SK-N-SH (cell line): ENCODE measurements at places on chromosomes 6 and 20. TPM values are rescaled to one million over a fixed set of nuclear protein-coding genes. Genes with fewer than 3 reads are reported as not detected.

The CDH4 gene
- polyA plus RNA-seq, result not detected in 2 replicates

The PKHD1 gene
- under 0.01 TPM in 1 of 2 replicates, not detected in the other for polyA plus RNA-seq

DNA sequence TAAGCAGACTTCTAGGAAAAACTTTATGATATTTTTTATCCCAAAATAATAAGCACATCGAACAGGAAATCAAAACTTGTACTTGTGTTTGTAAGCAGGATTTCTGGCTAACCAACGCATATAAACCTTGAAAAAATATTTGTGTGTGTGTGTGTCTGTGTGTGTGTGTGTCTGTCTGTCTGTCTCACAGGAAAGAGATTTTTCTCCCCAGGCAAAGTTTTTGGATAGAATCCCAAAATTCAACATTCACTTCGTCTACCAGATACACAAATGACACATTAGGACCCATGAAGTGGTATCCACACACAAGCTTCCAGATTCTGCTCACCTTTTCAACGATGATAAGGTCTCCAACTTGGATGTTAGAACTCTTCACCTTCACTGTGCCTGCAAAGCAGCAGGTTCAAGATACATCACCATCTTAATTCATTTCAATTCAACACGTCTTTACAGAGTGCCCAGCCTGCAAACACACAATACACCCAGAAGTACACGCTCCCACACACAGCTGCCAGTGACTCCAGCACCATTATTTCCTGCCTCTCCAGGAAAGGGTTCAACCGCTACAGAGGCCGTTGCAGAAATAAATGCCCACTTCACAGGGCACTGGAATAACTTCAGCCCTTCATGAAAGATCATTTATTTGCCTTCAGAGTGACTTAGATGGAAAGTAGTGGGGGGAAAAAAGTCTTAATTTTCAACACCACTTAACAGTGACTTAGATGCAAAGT, 70.9 kb downstream of the ATP9A start:
- no peaks in the 10 kb centered on the region for H3K36me3 ChIP-seq
- no peak overlapping the region for H3K4me3 ChIP-seq
- H3K27ac ChIP-seq, result peak overlapping the region; percentile 69; the same call in 1 of the 2 replicates
- DNase-seq, result no peak

DNA sequence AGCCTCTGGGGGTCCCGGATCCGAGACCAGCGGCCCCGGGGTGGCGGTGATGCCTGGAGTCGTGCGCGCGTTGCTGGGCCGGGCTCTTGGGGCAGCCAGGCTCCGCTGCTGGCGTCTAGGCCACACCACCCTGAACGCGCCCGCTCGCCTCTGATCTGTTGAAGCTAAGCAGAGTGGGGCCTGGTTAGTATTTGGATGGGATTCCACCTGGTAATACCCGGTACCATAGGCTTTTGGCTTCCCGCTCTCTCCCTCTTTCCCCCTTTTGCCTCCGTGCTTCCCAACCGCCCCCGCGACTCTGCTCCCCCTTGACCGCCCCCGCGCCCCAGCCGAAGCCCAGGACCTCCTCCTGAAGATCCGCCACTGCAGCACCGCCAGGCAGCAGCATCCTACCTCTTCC, 1383.5 kb upstream of the DEFB115 start:
- no peak overlapping the region for H3K4me3 ChIP-seq
- no peaks in the 10 kb centered on the region for H3K27me3 ChIP-seq
- peaks cover 9% of the 10 kb centered on the region; the same call in 1 of the 2 replicates for H3K4me1 ChIP-seq

DNA sequence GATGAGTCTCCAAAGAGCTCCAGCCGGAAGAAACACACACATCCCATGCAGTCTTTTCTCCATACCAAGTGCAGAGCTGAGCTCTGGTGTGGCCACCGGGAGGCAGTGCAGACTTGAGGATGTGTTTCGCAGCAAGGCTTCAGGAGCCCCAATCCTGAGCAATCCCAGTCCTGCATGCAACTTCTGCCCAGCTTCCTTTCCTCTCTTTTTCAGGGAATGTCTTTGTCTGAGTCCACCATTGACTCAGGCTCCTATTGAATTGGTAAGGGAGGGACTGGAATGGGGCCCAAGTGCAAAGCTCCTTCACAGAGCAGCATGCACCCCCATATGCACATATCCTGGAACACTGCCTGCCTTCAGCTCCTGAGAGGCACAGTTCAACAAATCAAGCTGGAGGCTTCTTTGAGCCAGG, 50.5 kb upstream of the ASIP start:
- DNase-seq, result peak; percentile 84
- no peaks in the 10 kb centered on the region for H3K36me3 ChIP-seq
- no peak overlapping the region for H3K27ac ChIP-seq
- H3K4me1 ChIP-seq, result no peaks in the 10 kb centered on the region
- H3K27me3 ChIP-seq, result peaks cover 9% of the 10 kb centered on the region; the same call in 1 of the 2 replicates

DNA sequence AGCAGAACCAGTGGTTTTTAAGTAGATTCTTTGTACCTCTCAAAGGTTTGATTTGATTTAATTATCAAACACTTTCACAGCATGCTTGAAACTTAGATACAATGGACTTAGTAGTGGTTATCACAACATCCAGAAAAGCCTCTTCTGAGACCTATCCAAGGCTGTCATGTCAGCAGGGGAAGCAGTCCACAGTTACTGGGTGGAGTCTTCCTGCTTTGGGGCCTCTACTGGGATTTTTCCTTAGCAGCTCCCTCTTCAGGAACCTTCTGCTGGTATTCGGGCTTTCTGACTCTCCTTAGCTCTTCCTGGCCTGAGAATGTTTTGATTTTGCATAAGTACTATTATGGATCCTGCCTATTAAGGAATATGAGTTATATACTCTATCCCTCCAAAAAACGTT, 36.0 kb downstream of the ARFGEF2 start:
- no peaks in the 10 kb centered on the region for H3K27me3 ChIP-seq
- peaks cover 2% of the 10 kb centered on the region; the same call in 1 of the 2 replicates for H3K4me1 ChIP-seq
- DNase-seq, result no peak
- H3K4me3 ChIP-seq, result no peak overlapping the region

- no peaks in the 10 kb centered on the region for H3K36me3 ChIP-seq
- DNase-seq, result no peak
- no peaks in the 10 kb centered on the region for H3K4me1 ChIP-seq
These were observed 294.5 kb upstream of the RGS17 start for GRCh38 chr6:153425536-153425935.
